ENCODE measurements at places on chromosomes 11 and 22.

DNA sequence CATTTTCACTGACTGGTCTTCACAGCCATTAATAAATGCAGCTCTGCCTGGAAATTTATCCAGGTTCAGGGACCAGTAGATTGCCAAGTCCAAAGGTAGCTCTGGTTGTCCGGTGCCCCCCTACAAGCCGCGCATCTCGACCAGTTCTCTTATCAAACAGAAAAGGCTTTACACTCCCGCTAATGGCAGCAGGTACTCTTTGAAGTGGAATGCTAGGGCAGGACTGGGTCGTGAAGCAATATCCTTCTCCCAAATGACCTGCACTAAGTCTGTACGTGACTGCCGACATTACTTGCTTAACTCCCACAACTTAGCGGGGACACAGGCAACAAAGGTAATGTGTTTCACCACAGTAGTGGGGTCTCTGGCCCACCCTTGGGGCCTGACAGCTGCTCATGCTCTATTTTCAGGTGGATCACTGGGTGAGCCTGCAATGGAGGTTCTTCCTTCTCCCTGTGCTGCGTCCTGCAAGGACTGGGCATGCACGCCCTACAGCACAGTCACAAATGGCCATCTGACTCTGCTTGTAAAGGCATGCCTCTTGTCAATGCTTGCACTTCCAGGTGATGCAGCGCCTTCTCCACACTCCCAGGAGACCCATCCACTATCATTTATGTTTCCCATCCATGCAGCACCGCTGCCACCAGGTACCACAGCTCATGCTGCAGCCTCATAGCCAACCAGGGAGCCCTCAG lies 96.1 kb upstream of the CTSC start:
- no peak for DNase-seq

GRCh38 chr22:24901448-24901847 lies 45.0 kb downstream of the LHFPL7 start:
- DNase-seq, result no peak

DNA sequence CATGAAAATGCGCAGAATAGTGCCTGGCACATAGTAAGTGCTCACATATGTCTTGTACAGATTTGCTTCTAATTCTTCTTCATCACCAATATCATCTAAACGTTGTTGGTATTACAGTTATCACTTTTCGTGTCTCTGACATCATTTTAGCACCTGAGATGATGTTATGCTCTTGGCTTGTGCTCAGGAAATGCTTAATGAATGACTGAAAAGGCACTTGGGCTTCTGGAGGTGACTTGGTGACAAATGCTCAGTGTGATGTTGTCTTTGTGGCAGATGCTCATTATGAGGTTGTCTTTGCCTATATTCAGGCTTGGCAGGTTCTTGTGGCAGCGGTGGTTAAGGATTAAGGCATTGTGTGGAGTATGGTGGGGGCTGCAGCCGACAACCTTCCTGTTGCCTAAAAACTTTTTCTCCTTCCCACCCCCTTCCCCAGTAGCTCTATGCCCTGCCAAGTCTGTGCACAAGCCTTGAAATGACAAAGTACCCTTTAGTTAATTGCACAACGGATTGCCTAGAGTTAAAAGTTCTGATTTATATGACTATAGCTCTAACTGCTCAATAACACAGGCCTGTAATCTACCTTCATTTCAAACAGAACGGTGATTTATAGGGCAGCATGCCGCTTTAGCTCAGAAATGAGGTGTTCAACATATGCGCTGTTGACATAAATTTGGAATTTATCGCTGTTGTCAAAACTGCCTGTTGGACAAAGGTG lies 82.5 kb downstream of the ZBTB16 start:
- DNase-seq, result no peak

DNA sequence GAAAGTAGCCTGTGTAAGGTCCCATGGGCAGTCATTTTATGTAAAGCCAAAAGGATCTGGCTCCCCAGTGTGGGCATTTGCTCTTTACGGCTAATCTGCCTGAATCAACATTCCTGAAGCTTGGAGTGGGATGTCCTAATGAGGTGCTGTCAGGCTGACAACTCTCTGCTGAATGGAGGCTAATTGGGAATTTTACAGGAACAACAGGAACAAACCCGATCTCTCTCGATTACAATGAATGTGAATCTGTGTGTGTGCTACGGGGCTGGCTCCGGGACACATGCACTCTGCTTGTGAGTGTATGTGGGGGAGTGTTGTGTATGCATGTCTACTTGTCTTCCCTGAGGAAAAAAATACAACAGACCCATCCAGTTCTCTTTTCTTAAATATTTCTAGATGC lies 415.2 kb downstream of the TENM4 start:
- DNase-seq, result no peak

GRCh38 chr11:87739261-87739660 lies 436.0 kb downstream of the RAB38 start:
- no peak for DNase-seq

DNA sequence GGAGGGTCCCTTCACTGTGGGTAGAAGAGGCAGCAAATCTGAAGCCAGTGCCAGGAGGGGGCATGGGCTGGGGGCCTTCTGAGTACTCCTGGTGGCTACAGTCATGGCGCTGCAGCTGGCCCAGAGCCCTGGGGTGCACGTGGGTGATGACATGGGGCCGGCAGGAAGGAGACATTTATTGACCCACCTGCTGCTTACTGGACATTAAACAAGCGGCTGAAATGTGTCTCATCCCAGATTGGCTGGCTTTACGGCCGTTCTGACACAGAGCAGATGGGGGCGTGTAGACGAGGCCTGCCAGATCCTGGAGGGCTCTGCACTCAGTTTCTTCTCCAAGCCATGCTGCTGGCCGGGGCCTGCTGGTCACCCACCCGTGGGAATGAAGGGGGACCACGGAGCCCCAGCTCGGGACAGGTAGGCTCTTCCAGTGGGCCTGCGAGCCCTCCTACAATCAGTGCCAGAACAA lies 906.9 kb downstream of the BRD1 start:
- DNase-seq, result no peak

DNA sequence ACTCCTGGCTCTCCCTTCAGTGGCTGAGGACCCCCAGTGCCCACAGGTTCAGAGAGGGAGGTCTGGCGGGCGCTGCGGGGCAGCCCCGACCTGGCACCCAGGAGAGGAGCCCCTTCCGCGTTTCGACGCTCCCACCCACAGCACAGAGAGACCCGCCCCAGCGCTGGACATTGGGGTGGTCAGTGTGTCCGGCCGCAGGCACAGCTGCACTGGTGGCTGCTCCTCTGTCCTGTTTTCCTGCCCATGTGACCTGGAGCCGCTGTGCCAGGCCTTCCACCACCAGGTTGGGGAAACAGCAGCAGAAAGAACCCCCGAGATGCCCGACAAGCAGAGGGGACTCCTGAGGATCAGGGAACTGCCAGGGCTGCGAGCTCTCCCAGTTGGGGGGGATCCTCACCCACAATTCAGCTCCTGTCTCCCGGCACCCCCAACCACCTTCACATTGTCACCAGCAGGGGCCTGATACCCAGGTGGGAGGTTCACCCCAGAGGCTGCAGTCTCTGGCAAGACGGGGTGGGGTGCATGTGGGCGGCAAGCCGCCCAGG lies 13.6 kb downstream of the KRTAP5-5 start:
- DNase-seq, result no peak

DNA sequence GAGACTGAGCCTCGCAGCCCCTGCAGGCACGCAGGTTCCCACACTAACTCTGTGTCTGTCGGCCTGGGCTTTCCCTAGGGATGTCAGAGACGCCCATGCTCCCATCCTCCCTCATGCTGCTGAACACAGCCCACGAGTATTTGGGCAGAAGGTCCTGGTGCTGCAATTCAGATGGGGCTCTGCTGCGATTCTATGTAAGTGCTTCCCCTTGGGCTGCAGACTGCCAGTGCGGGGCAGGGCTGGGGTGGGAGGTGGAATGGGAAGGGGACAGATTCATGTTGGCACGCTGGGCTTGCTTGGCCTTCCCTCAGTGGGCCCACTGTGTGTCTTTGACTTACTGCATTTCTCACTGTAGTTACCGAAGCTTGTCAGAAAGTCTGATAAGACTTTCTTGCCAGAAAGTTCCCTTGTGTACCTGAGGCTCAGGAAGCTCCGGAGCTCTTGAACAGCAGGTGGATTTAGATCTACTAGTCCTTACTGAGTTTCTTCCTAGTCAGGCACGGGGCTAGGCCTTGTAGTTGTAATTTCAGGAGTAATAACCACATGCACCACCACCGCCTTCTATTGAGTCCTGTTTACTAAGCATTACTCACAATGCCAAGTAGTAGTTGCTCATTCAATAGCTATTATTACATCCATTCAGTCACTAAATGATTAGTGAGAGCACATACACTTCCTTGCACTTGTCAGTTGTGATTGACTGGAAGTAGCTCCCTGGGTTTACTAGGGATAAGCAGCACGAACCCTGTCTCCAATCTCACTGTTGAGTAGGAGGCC lies 65.2 kb downstream of the CABIN1 start:
- DNase-seq, result no peak

Measured in AG09319 (cell line).